ENCODE measurements at places on chromosomes 2 and 18. TPM values are rescaled to one million over a fixed set of nuclear protein-coding genes. Genes with fewer than 3 reads are reported as not detected.

The KLHL41 gene
- total RNA-seq, result 0.61 TPM

The APCDD1 gene
- total RNA-seq, result 27.6 TPM

The CHRND gene
- not detected for total RNA-seq

The HOXD9 gene
- total RNA-seq, result 1.6 TPM

The AKAIN1 gene
- total RNA-seq, result not detected

The PDE1A gene
- 6.3 TPM for total RNA-seq

The MYL12B gene
- total RNA-seq, result 368 TPM

The ZNF521 gene
- 25.0 TPM for total RNA-seq
